ENCODE measurements at places on chromosomes 5 and 9.

GRCh38 chr5:143693651-143694252 lies 118.2 kb upstream of the HMHB1 start:
- DNase-seq = no peak

DNA sequence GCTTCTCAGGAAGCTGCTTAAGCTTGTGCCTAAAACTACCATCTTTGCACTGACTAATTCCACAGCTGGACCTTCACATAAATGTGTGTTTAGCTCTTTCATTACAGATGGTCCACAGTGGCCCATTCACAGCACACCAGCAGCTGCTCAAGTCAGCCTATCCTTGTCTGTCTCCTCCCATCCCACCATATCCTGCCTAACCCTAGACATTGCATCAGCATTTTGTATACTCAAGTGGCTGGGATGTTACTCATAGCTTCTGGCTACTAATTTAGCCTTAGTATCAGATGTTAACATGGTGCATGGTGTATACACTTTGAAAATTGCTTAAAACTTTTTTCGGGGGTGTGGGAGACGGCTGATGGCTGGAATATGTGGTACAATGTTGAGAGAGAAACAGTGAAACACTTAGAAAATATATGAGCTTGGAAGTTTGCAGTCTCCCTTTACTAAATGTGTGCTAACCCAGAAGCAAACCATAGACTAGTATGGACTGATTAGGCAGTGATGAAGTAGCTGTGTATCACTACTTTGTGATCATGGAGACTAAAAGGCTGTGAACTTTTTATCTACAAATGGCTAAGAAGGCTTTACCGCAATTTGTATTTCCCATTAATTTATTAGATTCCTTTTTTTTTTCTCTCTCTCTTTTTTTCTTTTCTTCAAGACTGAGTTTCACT lies 83.1 kb downstream of the JMY start:
- no peak for DNase-seq

DNA sequence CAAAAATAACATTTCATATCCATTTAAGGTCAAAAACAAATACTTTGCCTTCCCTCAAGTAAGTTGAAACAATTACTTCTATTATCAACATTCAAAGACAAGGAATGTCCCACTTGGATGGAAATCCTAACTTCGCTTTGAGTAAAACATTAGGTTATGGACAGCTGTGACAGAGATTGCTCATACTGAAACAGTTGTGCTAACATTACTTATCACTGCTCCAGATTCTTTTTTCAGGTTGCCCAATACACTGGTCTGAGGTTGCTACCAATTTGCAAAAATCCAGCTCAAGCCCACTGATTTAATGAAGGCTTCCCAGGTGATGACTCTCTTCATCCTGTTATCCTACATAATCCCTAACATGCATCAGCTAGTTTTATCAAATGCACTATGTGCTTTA lies 98.3 kb downstream of the UBAP2 start:
- DNase-seq = no peak

GRCh38 chr9:28967226-28967625 lies 1393.9 kb upstream of the C9orf72 start:
- no peak for DNase-seq

DNA sequence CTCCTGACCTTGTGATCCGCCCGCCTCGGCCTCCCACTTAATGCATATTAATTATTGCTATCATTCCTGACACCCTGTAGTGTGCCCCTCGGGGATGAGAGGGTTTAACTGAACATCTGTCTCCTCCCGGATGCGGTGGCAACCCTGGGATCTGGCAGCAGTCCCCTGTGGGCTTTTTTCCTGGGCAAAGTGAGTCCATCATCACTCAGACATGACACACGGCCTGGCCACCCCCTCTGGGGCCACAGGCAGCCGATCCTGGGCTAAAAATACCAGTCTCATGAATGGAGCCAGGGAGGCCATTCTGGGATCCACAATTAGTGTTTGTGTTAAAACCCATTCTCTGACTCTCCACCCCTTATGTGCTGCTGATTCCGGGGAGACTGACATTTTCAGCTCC lies 161.2 kb downstream of the RGS3 start:
- DNase-seq = no peak

GRCh38 chr5:80495891-80496290 lies 8.0 kb downstream of the FAM151B start:
- no peak for DNase-seq

- DNase-seq = no peak
Observed at GRCh38 chr5:95401626-95402025, 10.5 kb downstream of the FAM81B start.

- no peak for DNase-seq
Observed at GRCh38 chr9:124308606-124309491, 51.1 kb downstream of the NEK6 start.

- DNase-seq = no peak
Observed at GRCh38 chr5:53882006-53882675, 321.7 kb downstream of the NDUFS4 start.

DNA sequence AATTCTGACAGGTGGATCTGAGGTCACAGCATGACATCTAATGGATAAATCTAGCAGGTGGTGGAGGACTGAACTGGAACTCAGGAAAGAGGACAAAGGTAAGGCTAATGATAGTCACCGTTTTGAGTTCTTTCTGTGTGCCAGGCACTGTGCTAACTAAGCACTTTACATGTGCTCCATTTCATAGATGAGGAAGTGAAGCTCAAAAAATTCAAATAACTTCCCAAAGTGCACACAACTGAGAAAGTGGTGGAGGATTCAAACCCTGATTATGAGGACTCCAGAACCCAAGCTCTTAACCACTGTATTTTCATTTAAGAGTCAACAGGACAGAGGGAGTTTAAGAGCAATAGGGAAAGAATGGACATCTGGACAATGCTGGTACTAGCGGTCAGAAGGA lies 7.1 kb upstream of the DELE1 start:
- DNase-seq = no peak

- no peak for DNase-seq
Observed at GRCh38 chr9:123957168-123957721, 27.3 kb upstream of the DENND1A start.

DNA sequence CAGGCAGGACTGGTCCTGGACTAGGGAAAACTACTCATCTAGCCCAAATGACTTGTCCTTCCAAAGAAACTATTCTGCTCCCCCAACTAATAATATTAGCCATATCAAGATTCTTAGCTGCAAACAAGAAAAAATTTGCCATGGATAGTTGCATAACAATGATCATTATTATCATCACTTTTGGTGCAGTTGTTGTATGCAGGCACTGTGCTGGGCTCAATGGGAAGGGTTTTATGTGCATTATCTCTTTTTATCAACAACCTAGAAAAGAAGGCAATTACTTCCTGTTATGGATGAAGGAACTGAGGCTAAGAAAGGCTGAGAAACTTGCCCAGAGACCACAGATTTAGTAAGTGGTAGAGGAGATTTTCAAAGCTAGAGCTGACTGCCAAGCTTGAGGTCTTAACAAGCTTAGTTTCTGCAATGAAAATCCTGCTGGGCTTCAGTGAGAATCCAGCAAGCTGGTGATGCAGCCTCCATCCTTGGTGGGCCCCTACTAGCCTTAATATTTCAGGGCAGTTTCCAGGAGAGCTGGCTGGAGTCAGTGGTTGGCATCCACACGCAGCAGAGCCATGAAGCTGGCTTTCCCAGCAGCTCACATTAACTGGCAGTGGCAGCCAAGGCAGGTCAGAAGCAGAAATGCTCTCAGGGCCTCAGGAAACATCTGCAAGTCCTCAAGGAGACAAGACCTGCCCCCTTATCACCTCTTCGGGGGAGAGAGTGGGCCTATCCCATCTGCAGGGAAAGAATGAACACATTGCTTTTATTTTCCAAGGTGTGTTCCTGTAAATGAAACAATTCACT lies 20.5 kb upstream of the MEGF9 start:
- DNase-seq = no peak

GRCh38 chr5:84231433-84231832 lies 153.2 kb downstream of the EDIL3 start:
- no peak for DNase-seq

DNA sequence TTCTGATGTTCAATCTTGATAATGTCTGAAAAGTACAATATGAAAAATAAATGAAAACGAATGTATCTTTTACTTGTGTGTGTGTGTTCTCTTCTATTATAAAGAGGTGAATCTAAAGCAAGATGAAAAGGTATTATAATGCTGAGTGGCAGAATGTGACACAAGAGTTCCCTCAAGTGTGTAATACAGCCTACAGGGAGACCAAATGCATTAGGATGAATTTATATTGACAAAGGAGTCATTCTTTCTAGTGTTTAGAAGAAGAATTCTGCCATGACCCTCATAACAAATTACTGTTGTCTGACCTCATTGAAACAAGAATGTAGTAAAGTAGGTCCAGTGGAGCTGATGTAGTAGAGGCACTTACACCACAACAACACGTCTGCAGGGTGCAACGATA lies 1119.0 kb upstream of the CDH10 start:
- no peak for DNase-seq

DNA sequence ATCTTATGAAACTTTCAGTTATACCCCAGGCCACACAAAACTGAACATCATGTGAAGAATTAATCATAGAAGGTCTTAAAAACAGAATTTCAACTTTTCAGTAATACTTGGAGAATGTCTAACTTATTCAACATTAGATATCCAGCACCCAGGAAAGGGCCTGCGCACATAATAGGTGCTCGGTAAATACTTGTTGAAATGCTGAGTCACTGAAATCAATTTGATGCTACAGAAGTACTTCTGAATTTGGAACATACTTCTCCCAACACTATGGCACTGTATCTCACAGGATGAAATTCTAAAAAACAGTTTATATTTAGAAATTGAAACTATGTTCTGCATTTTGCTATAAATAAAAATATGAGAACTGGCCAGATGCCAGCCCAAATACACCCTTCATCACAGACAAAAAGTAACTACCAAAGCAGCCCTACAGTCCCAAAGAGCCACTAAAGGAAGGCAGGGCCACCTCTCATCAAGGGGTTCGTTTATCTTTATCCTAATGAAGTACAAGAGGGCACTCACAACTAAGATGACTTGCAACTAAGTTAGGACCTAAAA lies 26.5 kb downstream of the MRPS27 start:
- no peak for DNase-seq

- no peak for DNase-seq
Observed at GRCh38 chr9:132485393-132485792, 75.4 kb downstream of the CFAP77 start.

- DNase-seq = no peak
Observed at GRCh38 chr5:100840370-100840769, 62.7 kb downstream of the ST8SIA4 start.

DNA sequence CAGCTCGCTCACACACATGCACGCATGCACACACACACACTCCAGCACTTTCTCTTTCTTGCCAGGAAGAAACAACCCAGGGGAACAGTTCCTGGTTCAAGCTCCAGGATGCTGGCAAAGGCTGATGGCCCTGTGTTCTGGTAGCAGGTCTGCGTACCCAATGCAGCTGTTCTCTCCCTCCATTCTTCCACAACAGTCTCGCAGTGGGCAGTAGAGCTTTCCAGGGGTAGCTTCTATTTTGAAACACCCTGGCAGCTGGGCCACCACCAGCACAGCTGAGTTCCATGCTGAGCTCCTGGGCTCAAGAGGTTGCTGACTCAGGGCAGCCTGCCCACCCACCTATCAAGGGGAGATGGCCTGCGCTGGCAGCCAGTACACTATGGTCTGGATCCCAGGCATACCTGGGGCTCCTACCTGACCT lies 4.7 kb downstream of the VDAC1 start:
- no peak for DNase-seq

DNA sequence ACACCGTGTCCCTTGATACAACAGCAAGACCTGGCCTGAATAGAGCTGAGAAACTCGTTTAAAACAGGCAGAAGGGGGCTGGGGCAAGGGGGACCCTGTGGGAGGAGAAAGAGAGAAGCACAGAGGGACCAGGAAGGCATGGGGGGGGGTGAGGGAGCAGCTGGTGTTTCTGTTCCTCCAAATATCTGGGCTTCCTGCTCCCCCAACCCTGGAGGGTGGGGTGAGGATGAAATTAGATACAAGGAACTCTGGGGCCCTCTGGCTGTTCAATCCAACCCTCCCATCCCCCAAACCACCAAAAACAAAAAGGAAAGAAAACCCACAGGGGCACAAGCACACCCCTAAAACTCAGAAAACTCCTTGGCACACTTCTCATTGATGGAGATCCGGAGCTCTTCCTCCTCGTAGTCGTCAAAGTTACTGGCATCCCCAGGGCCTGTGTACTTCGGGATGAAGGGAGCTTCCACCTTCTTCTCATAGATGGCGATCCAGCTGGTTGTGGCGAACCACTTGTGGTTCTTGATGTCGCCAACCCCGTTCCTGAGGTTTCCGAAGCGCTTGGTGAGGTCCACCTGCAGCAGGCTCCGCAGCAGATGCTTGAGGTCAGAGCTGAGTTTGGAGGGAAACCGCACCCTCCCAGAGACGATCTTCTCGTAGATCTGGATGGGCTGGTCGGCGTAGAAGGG lies 1.1 kb downstream of the PRKACG start:
- no peak for DNase-seq
